ENCODE measurements at places on chromosomes 4 and X.

DNA sequence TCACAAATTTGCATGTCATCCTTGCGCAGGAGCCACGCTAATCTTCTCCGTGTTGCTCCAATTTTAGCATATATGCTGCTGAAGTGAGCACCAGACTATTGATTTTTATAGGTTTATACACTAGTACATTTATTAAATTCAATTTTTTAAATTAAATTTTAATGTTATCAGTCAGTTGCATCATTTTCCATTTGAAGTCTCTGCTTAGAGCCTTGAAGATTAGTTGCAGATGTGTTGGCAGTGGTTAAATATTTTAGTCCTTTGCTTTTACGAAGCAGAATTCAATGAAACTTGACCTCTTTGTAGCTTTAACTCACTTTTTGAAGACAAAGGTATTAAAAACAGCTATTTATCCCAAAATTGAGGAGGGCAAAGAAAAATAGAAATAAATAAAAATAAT lies 16.5 kb downstream of the TRAPPC11 start:
- no peak for DNase-seq

- DNase-seq, result no peak
Observed at GRCh38 chrX:55119712-55120111, 30.9 kb downstream of the PAGE2 start.

- no peak for DNase-seq
Observed at GRCh38 chrX:114932550-114932949, 84.9 kb downstream of the IL13RA2 start.

- DNase-seq, result peak; percentile 7
Observed at GRCh38 chrX:106898462-106898861, 4.7 kb downstream of the RIPPLY1 start.

GRCh38 chr4:74168841-74169240 lies 10.9 kb downstream of the MTHFD2L start:
- DNase-seq, result no peak

DNA sequence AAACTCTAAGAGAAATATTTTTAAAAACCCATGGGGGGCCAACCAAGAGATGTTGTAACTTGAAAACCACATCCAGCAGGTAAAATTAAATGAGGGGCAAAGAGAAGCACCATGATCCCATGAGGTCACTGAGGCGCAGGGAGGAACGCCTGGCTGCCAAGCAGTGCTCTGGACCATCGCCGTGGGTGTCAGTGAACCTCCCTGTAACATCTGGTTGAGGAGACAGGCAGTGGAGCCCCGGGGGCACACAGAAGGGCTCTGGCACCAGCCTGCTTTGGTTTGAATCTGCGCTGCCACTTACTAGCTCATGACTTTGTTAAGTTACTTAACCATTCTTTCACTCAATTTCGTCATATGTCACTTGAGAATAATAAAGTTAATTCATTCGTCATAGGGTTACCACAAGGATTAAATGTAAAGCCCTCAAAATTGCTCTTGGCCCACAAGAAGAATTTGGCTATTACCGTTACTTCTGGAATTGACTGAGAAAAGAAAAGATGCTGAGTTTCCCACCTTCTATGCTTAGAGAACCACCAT lies 41.6 kb upstream of the SLC25A4 start:
- DNase-seq, result no peak

GRCh38 chr4:151555151-151555945 lies 146.4 kb downstream of the FHIP1A start:
- DNase-seq, result no peak

- no peak for DNase-seq
Observed at GRCh38 chr4:47002580-47002979, 9.2 kb upstream of the GABRA4 start.

GRCh38 chr4:159018062-159018629 lies 84.7 kb upstream of the RAPGEF2 start:
- DNase-seq, result no peak

DNA sequence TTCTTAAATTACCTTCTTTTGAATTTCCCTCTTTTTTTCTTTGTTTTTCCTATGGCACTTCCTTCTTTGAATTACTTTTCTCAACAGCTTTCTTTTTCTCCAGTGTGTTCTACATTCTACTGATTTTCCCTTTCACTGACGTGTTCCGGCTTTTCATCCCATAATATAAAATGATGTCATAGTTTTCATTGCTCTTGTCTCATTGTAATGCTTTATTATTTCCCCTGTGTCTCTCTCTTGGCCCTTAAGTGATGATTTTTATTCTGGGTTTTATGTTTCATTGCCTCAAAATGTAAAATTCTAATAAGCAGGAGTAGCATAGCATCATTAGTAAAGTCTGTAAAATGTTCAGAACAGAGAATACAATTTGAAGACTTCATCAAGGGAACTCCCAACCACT lies 299.3 kb downstream of the KCTD8 start:
- DNase-seq, result no peak

DNA sequence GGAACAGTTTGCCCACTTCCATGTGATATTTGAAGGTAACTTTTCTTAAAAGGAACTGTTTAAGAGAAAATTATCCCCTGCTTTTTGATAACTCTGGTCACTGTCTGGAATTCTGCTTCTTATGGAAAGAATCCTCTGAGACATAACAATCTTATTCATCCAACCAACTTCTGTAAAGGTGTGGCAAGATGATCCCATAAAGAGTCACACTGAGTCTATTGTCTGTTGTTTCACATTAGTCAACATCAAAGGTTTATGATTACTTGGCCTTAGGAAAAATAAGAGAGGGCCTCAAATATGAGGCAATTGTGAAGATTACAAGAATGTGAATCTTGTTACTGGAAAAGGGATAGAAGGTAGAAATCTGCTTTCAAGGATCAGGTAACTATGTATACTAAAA lies 88.0 kb upstream of the MAGEB18 start:
- DNase-seq, result no peak

GRCh38 chrX:1239681-1240142 lies 27.3 kb upstream of the CRLF2 start:
- DNase-seq, result no peak

DNA sequence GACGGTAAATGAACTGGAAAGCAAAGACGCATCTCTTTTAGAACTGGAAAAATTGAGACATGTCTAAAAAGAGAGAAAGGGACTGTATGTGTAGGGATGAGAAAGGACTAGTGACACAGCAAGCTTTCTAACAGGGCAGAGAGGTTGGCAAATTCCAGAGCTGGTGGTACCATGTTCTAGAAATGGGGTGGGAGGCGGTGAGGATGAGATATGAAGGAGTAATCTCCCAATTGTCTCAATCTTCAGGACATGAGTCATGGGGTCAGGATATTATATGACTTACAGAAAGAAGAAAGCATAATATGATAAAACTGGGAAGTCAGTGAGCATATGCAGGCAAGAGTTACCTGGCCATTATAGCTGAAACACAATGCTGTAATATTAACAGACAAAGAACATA lies 14.2 kb downstream of the TAB3 start:
- DNase-seq, result no peak

DNA sequence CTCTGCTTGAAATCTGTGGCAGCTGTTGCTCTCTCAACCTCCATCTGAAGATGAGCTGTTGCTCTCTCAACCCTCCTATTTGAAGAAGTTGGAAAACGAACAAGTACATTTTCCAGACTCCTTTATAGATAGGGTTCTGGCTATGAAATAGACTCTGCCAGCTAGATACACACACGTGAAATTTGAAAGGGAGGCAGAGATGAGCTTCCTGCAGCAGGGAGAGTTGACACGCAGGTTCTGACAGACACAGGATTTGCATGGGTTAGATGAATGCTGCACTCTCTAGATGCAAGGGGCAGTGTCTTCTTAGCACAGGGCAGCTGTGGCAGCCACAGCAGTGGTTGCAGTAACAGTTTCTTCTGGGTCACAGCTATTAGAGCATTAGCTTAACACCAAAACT lies 8.0 kb upstream of the PYURF start:
- no peak for DNase-seq

- no peak for DNase-seq
Observed at GRCh38 chr4:2280531-2281300, 18.8 kb upstream of the MXD4 start.

- DNase-seq, result no peak
Observed at GRCh38 chr4:78005086-78005485, 52.0 kb upstream of the FRAS1 start.

- no peak for DNase-seq
Observed at GRCh38 chrX:140712413-140713173, 3.0 kb downstream of the LINC00632 start.

DNA sequence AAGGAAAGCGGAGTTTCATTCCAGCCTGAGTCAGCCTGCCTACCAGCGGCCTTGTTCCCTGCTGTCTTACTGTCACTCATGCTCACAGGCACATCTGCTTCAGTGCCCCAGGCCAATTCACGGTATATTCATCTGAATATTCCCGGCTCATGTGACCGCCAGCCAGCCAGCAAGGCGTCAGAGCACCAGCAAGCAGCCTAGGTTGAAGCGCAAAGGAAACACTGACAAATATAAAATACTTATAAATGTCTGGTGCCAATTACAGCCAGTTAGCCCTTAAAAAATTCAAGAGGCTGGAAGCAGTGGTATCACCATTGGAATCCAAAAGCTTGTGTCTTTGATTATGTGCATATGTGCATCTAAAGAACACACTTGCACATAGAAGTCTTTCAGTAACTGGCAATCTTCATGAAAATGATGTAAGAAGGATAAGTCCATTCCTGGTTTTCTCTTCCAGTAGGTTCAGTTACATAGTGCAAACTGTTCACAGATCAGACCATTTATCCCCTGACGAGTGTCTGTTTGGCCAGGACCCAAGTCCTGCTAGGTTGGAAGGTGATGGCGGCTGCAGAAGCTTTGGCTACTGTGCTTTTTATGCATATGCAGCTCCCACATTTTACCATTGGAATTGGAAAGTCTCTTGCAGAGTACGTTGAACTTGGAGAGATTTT lies 61.3 kb downstream of the LUZP4 start:
- DNase-seq, result no peak

- DNase-seq, result no peak
Observed at GRCh38 chr4:113060853-113061252, 11.4 kb downstream of the ANK2 start.

GRCh38 chrX:19990151-19990555 lies 708 bp downstream of the BCLAF3 start:
- no peak for DNase-seq

DNA sequence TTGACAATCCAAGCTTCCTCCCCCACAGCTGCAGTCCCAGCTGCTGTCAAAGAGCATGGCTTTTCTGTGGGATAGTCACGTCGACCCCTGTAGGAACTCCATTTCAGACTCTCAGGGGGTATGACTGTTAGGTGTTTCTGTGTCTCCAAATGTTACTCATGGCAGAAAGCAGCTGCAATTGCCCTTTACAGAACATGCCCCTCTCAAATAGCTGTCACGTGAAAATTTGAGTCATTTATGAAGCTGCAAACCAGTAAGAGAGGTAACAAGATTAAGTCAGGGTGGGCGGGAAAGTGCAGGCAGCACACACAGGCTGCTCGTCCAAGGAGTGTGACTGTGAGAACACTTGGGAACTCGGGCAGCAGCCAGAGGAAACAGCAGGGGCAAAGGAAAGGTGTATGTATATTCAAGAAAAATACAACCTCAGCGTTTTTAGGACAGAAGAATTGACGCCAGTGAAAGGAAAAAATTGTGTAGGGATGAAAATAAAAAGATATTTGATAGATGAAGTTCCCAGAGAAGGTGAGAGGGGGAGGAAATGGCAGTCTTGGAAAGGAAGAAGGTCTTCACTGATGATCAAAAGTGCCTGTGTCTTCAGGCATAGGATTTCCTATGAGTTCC lies 66.5 kb upstream of the TMEM184C start:
- no peak for DNase-seq

- no peak for DNase-seq
Observed at GRCh38 chr4:138003248-138003647, 238.9 kb downstream of the SLC7A11 start.

DNA sequence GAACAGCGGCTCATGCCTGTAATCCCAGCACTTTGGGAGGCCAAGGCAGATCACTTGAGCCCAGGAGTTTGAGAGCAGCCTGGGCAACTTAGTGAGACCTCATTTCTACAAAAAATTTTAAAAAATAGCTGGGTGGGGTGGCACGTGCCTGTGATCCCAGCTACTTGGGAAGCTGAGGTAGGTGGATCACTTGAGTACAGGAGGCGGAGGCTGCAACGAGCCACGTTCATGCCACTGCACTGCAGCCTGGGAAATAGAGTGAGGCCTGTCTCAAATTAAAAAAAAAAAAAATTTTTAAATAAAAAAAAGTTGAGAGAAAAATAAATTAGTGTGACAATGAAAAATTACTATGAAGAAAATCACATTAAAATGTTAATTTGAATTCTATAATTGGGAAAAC lies 10.5 kb downstream of the VEGFC start:
- DNase-seq, result no peak

- no peak for DNase-seq
Observed at GRCh38 chr4:17283832-17284231, 228.1 kb downstream of the QDPR start.

DNA sequence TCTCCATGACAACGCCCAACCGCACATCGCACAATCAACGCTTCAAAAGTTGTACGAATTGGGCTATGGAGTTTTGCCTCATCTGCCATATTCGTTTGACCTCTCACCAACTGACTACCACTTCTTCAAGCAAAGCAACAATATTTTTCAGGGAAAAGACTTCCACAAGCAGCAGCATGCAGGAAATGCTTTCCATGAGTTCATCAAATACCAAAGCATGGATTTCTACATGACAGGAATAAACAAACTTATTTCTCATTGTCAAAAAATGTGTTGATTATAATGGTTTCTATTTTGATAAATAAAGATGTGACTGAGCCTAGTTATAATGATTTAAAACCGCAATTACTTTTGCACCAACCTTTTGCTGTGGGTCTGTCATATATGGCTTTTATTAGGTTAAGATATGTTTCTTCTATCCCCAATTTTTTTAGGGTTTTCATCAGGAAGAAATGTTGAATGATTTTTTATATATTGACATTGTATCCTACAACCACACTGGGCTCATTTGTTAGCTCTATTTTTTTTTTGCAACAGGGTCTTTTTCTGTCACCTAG lies 138.4 kb downstream of the PWWP3B start:
- no peak for DNase-seq

DNA sequence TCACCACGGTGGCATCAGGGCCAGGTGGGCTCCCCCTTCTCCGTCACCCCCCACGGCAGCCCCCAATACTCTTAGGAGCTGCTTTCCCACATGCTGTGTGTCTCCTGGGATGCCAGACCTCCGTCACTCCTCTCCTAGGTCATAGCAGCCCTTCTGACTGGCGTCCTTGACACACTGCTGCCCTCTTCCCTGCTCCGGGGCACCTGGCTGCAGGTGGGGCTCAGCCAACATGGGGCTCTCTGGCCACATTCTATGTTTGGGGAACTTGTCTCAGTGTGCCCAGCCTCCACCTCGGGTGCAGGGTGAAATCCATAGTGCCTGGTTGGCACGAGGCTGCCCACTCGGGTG lies 13.8 kb downstream of the TMEM175 start:
- DNase-seq, result no peak

- DNase-seq, result no peak
Observed at GRCh38 chr4:47287735-47288134, 175.8 kb downstream of the COMMD8 start.

DNA sequence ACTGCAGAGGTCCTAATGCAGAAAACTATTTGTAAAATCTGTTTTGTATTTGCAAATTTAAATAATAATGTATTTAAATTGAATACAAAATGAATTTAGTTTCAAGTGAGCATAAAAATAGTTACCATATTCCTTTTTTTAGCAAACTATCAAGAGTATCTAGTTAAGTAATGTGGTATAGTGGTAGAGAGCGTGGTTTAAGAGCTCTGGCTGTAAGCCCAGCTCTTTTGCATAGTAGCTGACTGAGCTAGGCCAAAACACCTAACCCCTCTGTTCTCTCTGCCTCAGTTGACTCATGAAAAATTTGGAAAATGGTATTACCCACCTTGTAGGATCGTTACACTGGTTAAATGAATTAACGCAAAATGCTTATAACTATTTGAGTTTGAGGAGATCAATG lies 18.1 kb upstream of the ADAD1 start:
- DNase-seq, result no peak
